ENCODE measurements at places on chromosomes 13 and 19. TPM values are rescaled to one million over a fixed set of nuclear protein-coding genes. Genes with fewer than 3 reads are reported as not detected.

GRCh38 chr19:8506402-8506957 is 4.0 kb upstream of the PRAM1 start:
- H3K4me3 ChIP-seq = no peak overlapping the region
- no peak for DNase-seq
- H3K4me1 ChIP-seq = peaks cover 20% of the 10 kb centered on the region
- no peaks in the 10 kb centered on the region for H3K36me3 ChIP-seq

DNA sequence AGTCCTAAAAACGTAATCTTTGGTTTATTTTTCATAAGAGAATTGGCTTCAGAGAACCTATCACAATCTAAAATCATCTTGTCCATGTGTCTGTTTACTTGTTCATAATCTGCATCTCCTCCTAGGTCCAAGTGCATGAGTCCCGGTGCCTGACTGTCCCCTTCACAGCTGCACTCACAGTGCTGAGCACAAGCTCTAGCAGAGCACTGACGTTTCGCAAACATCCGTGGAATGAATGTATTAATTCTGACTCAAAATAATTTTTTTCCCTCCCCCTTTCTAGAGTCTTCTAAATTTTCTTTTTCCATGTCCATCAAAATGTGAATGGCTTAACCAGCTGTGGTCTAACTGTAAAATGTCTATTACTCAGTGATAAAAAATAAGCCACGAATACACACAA is 245.5 kb upstream of the TSHZ3 start:
- DNase-seq = no peak
- H3K36me3 ChIP-seq = no peaks in the 10 kb centered on the region
- no peak overlapping the region for H3K4me3 ChIP-seq
- no peaks in the 10 kb centered on the region for H3K27me3 ChIP-seq
- H3K4me1 ChIP-seq = no peaks in the 10 kb centered on the region

The ADAT3 gene
- total RNA-seq = 15.9 TPM

The NOVA2 gene
- 2.5 TPM for total RNA-seq

The PTGER1 gene
- total RNA-seq = 1.1 TPM

Data from HCT116 (cell line).